ENCODE measurements at places on chromosomes 2 and 18.

DNA sequence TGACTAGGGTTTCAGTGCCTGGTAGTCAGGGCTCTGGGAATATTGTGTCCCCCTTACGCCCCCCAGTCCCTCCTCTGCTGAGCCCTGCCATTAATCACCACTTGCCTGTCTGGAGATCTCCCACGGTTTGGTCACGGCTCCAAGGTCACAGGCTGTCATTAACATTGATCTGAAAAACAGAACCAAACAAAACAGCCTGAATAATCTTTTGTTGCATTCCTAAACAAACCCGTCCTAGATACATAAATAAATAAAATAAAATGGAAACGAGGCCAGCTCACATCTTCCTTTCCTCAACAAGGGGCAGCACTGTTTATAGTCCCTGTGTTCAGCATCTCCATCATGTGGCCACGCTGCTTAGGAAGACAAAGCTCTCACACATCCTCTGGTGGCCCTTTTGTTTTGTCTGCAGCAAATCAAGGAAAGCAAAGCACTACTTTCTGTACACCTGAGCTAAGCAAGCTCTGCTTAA lies 282.8 kb downstream of the AGPS start:
- no peak for DNase-seq

DNA sequence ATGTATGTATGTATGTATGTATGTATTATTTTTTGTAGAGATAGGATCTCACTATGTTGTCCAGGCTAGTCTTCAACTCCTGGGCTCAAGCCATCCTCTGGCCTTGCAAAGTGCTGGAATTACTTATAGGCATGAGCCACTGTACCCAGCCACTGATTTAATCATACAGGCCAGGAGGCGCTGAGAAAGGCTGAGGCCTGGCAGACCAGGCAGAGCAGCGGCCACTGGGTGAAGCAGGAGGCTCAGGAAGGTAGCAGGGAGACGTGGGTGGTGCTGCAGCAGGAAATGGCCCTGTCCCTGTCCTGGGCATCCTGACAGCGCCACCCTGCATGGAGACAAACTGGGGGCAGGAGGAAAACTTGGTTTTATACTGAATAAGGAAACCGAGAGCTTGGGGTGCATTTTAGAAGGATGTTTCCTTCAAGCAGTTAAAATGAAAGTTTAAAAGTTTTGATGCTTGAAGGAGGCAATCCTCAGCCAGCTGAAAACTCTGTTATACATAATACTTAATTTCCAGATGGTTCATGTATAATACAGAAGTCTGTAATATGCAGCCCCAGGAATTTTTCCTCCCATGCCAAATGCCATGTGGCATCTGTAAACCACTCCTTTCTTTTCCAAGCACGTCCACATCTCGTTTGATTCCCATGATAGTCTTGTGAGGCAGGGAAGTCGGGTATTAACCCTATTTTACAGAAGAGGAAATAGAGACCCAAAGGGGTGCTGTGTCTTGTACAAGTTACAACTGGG lies 182.4 kb downstream of the CELF4 start:
- DNase-seq: no peak

DNA sequence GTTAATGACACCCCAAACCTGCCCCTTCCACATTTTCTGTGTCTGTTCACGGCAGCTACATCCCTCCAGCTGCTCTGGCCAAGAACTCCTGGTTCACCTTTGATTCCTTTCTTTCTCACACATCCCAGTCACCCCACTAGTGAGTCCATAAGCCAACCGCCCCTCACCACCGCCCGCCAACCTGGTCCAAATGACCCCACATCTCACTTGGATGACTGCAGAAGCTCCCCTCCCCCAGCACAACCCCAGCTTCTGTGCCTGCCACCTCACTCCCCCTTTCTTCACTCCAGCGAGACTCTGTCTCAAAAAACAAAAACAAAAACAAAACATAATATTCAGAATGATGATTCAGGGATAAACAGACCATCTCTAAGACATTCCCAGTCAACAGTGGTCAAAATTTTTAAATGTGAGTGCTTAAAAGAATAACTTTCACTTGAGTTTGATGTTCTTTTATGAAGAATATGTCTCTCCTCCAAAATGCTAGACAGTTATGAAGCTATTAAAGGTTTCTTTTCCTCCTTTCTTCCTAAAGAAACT lies 3.2 kb downstream of the CYS1 start:
- DNase-seq: no peak

- no peak for DNase-seq
Measured at GRCh38 chr2:158685646-158686045, 109.5 kb upstream of the DAPL1 start.

- DNase-seq: no peak
Measured at GRCh38 chr2:97935719-97936161, 60.0 kb downstream of the TMEM131 start.

- DNase-seq: no peak
Measured at GRCh38 chr2:83536556-83536955, 922.5 kb downstream of the SUCLG1 start.

GRCh38 chr2:38185012-38185491 lies 109.1 kb upstream of the CYP1B1 start:
- peak; percentile 86 for DNase-seq

DNA sequence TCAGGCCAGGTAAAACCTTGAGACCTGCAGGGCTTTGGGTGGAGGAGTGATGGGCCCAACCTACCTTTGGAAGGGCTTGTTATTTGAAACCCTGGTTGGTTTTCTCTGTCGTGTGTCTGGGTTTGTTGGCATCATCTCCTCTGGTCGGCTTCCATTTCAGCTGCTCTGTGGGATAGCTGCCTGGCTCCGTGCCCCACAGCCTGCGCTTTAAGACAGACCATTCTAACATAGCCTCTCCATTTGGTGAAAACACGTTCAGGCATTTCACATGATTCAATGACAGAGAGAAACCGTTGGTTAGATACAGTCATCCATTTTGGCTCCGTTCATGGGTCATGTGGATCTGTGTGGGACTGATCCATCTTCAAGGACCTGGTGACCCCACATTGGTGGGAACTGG lies 37.0 kb upstream of the LYPD6B start:
- DNase-seq: no peak

- DNase-seq: no peak
Measured at GRCh38 chr2:178473931-178474330, 4.5 kb downstream of the FKBP7 start.

DNA sequence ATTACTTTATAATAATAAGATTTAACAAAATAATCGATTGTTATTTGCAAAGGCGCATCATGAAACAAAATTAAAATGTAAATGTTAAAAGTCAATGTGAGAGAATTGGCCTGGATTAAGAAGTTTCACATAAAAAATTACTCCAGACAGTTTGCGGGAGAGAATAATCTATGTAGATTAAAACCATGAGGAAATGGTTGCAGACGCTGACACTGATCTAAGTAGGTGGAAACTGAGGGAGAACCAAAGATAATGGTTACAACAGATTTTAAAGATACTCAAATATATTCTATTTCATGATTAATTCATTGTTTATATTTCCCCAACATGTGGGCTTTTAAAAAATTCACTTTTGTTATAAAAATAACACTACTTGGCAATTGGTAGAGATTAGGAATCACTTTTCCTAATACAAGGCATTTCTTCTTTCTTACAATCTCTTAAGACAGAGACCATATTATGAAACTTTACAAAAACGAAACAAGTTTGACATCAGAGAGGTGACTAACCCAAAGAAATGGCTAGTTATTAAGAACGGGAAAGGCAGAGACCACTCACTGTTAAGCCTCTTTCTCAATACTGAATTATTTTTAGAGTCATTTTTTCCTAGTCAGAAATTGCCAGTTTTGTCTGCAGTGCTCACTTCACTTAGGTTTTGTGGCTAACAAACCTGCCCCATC lies 1.6 kb downstream of the KANSL1L start:
- peak; percentile 92 for DNase-seq

- DNase-seq: peak; percentile 37
Measured at GRCh38 chr2:147910990-147911473, 66.2 kb downstream of the ACVR2A start.

- DNase-seq: no peak
Measured at GRCh38 chr2:166184789-166185188, 57.0 kb upstream of the SCN1A start.

- no peak for DNase-seq
Measured at GRCh38 chr2:112137516-112138158, 548 bp upstream of the FBLN7 start.

- no peak for DNase-seq
Measured at GRCh38 chr2:177275743-177276055, 11.2 kb upstream of the NFE2L2 start.

DNA sequence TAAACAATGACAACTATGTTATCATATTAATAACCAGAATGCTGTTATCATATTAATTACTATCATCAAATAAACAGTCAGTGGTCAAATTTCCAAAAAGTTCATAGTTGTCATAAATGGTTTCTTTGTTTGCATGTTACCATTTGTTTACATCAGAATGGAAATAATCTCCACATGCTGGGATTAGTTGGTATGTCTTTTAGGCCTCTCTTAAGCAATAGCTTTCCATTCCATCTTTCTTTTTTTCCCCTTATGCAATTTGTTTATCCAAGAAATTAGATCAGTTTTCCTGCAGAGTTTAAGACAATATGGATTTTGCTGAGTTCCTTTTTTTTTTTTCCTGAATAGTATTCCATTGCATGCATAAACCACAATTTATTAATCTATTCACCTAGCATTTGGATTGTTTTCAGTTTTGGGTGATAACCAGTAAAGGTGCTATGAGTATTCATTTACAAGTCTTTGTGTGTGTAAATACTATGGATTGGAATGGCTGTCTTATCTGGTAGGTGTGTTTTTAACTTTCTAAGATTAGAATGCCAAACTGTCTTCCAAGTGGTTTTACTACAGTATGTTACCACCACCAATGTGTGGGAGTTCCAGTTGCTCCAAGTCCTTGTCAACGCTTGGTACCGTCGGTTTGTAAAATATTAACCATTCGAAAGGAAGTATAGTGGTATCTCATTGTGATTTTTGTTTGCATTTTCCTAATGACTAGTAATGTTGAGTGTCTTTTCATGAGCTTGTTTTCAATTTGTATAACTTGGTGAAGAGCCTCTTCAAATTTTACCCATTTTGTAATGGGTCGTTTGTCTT lies 33.3 kb upstream of the TXNDC2 start:
- DNase-seq: no peak

- peak; percentile 58 for DNase-seq
Measured at GRCh38 chr2:20507166-20507692, 60.4 kb downstream of the RHOB start.

DNA sequence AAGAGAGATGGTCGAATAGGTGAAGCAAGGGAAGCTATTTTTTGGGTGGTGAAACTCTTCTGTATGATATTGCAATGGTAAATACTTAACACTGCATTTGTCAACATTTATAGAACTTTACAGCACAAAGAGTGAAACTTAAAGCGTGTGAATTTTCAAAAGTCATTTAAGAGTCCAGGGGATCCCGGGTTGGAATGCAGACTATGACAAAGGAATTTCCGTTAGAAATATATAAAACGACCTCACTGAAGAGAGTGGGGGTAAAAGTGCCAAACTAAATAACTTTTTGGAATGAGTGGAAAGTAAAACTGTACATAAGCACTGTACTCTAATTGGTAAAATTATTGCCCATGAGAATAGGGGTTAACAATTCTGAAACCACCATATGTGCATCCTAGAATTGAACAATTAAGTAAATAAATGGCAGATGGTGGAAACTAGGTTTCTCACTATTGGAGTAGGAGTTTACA lies 191.0 kb upstream of the FN1 start:
- DNase-seq: no peak

DNA sequence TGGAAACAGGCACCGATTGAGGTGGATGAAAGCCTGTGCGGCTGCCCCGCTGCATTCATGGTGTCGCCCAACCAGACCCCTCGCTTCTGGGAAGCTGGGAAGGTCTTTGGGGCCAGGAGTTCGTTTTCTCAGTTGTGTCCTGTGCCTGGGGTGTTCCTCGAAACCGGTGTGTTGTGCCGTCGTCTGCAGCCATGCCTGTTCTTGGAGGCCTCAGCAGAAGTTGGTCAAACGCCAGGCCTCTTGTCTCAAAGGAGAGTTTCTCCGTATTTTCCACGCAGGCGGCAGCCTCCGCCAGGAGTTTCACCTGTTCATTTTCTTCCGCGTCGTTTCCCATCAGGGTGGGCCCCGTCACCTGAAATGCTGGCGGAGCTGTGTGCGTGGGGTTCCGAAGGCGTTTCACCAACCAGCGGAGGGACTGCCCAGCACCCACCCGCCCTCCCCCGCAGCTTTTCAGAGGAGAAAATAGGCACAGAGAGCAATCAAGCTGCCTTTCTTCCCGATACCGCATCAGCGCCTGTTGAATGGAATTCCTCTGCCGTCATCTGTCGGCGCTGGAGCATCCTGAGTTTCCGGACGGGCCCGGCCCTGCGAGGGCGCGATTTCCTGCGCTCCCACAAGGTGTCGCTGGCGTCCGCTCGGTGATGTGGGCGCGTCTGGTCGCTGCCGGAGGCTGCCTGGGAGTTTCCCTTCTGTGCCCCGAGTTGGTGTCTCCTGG lies 17.0 kb upstream of the NFATC1 start:
- peak; percentile 14 for DNase-seq

GRCh38 chr2:67412424-67412823 lies 15.3 kb downstream of the ETAA1 start:
- DNase-seq: no peak

DNA sequence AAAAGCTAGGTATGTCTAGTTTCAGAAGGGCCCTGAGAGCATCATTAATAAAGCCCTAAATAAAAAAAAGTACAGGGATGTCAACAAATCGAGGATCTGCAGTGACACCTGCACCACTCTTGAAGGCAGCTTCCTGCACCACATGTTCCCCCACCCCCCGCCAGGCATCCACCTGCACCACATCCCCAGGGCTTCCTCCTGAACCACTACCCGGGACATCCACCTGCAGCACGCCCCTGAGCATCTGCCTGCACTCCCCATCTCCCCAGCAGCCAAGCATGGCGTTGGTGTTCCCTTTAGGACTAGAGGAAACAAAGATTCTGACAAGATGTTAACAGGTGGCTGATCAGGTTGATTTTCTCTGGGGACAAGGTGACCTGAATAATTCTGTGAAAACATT lies 55.2 kb downstream of the DLGAP1 start:
- no peak for DNase-seq

Data from MV-4-11 (cell line).